Esophagus muscularis mucosa (tissue), 4 donors: ENCODE measurements at places on chromosomes 3 and 15. TPM values are rescaled to one million over a fixed set of nuclear protein-coding genes. Genes with fewer than 3 reads are reported as not detected.

- peak; percentile 98 for DNase-seq
These were observed at the start of gene ATOSA for GRCh38 chr15:52679232-52680040. Gene ATOSA (minus strand): TSS chr15:52679388. CDS start chr15:52678021, 1,367 bp downstream.

PRTG gene
- 0.42 TPM for total RNA-seq

- DNase-seq = peak; percentile 89
These were observed 68.9 kb downstream of the KLF15 start for GRCh38 chr3:126288314-126288713.

GLDN gene
- total RNA-seq = 9.9 TPM

DNA sequence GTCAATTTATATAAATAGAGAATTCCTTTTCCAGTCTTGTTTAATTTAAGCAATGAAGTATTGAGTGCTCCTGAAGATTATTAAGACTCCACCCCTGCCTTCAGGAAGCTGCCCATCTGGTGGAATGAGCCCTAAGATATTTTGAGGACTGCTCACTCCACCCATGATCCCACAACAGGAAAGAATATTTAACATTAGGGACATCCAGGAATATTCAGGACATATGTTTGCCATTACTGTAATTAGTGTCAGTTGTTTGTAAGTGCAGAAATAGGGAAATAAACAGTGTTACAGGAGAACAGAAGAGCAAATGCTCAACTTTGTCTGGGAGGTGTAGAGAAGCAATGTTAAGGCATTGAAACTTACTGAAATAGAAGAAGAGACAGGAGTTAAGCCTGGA is 375.0 kb downstream of the ROBO2 start:
- DNase-seq = no peak

DNA sequence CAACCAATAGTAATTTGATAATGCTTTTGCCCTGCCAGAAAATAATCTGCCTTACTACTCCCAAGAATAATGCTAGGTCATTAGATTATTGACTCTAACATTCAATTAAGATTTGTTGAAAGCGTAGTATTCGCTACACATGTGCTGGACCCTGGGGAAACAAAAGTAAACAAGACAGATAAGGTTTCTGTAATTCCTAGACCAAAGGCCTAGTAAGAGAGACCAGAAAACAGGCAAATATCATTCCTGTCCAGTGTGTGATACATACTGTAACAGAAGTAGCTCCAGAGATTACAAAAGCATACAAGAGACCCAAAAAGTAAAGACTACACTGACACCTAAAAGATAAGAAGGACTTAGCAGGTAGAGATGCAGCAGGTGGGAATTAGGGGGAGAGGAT is 60.8 kb downstream of the PLOD2 start:
- no peak for DNase-seq

GRCh38 chr15:81982808-81983207 is 63.0 kb downstream of the MEX3B start:
- DNase-seq = no peak

P2RY12 gene
- 2.9 TPM for total RNA-seq

- DNase-seq = peak; percentile 82
These were observed 32.1 kb upstream of the TOPBP1 start for GRCh38 chr3:133693821-133694220.

- DNase-seq = peak; percentile 91
These were observed 51.0 kb upstream of the SSR3 start for GRCh38 chr3:156605686-156606605.

GRCh38 chr3:53675942-53676341 is 170.3 kb downstream of the CHDH start:
- DNase-seq = peak; percentile 70

KLHL40 gene
- not detected for total RNA-seq

C3orf80 gene
- 0.17 TPM for total RNA-seq

TM4SF18 gene
- total RNA-seq = 10.6 TPM

GRCh38 chr3:45178183-45179023 is 32.2 kb upstream of the CDCP1 start:
- no peak for DNase-seq

DNA sequence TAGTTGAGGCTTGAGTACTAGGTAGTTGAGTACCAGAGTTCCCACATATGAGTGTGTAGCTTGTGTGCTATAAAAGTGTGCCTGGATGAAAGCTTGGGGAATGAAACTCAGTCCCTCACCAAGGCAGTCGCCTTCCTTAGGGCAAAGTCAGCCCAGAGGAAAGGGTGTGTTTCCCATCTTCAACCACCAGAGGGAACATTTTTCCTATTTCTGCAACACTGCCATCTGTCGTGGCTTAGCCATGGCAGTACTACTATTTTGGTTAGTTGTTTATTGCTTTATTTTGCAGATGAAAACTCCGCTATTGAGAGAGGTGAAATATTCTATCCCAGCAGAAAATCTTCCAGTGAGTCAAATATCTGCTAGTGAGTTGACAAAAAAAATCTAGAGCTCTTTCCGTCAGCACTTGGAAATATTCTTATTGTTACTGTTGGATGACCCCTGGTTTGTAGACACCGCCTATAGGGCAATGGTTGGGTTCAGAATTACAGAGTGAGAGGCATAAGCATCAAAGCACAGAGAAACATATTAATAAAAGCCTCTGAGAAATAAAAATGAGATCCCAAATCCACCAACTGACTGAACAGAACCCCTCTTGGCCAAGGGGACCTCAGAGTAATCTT is 239.9 kb downstream of the CPNE4 start:
- no peak for DNase-seq
